ENCODE measurements at places on chromosomes 4 and X. TPM values are rescaled to one million over a fixed set of nuclear protein-coding genes. Genes with fewer than 3 reads are reported as not detected.

DNA sequence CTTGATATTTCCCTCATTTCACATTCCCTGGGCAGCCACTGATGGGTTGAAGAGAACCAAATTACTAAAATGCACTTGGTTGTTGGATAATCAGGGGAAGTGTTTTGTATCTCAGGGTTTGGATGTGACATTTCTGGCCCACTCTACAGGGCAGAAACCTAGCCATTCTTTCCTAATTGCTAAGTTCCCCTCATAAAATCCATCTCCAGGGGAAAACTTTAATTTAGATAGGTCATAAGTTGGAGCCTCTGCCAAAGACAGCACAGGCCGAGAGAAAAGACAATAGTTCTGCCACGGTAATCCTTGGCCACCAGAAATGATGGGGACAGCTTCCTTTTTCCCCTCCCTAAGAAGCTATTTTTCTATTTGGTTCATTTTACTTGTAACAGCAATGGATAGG is 192.7 kb upstream of the C1QTNF7 start:
- DNase-seq, result no peak

GRCh38 chr4:55030589-55030988 is 94.8 kb downstream of the KDR start:
- DNase-seq, result no peak

DNA sequence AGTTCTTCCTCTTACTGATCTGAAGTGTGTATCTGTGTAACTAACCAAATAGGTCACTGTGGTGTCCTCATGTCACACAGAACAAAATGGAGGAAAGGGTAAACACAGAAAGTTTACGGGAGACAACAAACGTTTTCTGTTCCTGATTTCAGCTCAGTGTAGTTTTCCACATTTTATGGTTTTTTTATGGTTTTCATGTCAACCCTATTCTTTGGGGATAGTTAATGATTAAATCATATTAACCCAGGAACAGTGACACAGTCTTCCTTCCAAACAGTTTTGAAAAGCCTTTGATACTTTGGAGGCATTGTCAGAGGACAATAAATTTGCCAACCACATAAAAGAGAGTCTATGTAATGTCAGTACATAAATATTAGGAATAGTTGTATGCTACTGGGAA is 4.2 kb downstream of the LNX1 start:
- no peak for DNase-seq

GRCh38 chr4:41389356-41389755 is 132.6 kb downstream of the UCHL1 start:
- DNase-seq, result no peak

DNA sequence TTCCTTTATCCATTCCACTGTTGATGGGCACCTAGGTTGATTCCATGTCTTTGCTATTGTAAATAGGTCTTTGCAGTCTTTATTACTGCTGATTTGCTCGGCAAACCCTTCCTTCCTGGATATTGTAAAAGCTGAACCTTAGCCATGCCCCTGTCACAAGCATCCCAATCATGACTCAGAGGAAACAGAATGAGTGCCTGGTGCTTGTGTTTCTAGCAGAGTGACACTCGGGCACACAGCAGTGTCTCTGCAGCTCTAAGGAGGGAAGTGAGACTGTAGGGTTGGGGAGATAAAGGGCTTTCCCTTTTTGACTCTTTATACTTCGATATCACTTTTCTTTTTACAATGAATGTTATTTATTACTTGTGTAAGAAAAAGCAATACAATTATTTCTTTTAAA is 83.3 kb downstream of the AKAP4 start:
- no peak for DNase-seq

DNA sequence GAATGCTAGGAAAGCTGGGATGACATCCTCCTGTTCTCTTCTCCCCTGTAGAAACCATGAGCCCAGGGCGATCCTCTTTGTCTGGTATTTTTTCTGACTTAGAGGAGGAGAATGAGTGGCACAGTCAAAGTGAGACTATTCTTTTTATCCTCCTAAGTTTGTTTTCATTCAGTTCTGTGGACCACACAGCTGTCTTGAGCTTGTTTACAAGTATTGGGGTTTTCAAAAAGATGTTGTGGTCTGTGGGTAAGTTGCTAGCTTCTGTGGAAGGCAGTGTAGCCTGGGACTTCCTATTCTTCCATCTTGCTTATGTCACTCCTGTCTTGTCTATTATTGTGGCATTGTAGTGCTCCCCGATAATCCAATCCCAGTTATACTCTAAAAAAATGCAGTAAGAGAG is 223.0 kb downstream of the PAPSS1 start:
- no peak for DNase-seq

DNA sequence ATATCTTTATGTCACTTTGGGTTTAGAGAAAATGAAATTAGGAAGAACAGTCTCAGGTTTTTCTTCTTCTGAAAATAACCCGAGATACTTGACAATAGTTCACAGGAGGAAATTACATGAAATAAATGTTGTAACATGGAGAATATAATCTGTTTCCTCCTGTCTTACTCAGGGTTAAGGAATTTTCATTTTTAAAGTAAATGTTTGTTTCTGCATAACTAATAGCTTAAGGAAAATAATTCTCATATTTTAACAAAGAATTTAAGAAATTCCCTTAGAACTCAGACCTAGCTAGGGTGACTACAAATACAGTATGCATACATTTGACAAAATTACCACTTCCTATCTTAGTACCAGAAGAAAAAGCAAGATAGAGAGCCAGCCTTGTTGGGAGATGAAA is 17.2 kb upstream of the SPRY1 start:
- no peak for DNase-seq

DNA sequence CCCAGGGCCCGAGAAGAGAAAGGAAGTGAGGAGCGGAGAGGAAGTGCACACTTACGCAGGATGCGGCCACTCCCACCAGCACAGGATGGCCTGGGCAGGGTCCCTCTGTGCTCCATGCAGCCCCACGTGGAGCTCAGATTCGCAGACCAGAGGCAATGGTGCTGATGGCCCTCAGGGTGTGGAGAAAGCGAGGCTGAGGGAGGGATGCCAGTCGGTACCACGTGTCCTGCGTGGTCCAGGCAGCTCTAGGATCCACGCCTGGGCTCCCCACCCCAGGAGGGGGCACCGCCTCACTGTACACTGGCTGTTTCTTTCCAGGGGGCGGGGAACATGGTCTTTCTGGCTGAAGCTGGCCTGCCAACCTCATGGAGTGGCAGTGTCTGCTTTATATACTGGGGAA is 241.8 kb downstream of the AFAP1 start:
- no peak for DNase-seq

DNA sequence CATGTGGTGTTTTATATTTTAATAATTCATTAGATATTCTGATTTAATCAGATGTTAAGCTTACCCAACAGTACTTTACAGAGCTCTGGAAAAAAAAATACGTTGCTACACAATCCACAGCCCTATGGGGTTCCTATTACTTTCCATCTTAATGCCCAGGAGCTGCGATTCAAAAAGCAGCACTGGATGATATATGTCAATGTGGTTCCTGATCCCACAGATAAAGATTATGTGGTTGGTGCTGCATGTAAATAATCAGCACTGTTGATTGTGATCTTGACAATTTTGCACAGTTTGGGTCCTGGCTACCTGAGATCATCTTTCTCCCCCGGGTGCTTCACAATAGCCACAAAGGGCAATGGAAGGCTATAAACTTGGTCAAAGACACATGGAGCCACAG is 72.7 kb upstream of the DCLK2 start:
- no peak for DNase-seq

DNA sequence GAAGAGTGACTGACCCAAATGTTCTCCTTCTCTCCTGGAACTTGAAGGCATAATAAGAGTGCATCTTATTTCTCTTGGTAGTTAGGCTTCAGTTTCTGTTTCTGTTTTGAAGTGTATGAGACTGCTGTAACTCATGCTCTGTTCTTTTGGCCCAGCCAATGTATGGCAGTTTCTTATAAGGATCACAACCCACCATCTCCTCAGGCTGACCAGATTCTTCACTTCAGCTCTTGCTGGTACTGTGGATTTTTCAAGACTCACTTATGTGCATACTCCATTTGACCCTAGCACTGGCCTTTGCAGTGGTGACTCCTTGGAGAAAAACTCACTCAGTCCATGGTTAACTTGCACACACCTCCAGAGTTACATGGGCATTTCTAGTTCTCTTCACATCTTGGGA is 9.6 kb upstream of the YTHDC1 start:
- DNase-seq, result no peak

DNA sequence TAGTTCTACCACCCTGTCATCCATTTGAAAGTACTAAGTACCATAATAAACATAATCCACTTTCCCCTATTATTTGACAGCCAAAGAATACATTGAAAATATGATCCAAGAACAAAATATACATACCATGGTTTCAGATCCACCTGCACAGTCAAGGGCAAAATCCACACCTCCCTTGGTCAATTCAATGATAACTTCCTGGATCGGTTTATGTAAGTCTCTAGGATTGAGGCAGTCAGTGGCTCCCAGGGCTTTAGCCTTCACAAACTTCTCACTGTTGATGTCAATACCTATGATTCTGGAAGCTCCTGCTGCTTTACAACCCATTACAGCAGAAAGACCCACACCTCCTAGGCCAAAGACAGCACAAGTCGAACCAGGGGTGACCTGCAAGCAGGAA is 12.7 kb downstream of the ADH4 start:
- DNase-seq, result no peak

GRCh38 chrX:154002215-154002719 is 17.4 kb downstream of the IRAK1 start:
- DNase-seq, result peak; percentile 61

DNA sequence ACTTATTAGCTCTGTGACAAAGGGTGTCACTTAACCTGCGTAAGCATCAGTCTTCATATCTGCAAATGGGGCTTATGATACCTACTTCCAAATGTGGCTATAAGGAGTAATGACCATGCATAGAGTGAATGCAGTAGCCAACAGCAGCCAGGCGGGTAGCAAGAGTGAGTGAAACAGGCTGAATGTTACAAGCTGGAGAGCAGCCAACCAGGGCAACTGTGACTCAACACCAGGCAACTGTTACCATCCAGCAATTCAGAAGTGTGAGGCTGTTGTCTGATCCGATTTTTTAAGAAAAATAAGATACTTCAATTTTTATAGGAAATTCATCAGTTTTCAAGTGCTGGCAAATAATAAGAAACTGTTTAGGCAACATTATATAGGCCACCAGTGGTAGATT is 270.2 kb upstream of the TAPT1 start:
- DNase-seq, result peak; percentile 67

DNA sequence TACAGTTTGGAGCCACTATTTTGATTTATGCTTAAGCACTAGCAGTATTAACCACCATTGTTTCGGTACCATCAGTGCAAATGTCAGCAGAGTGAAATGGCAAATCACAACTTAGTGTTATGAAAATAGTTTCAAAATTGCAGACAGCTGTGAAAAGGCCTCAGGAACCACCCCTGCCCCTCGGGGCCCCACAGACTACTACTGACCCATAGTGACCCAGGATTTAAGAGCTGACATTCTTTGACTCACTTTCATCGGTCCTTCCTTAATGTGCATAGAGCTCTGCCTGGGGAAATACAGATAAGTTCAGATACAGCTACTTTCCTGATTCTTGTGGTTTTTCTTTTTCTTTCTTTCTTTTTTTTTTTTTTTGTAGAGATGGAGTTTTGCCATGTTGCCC is 3.3 kb upstream of the BBS7 start:
- no peak for DNase-seq

SUPT20HL2 gene
- not detected for total RNA-seq

GC gene
- total RNA-seq, result not detected

CPLX1 gene
- not detected for total RNA-seq

WDR45 gene
- total RNA-seq, result 25.3 TPM

CFP gene
- under 0.01 TPM for total RNA-seq

PAK3 gene
- 0.56 TPM for total RNA-seq

DCUN1D4 gene
- 37.8 TPM for total RNA-seq

TGIF2LX gene
- not detected for total RNA-seq

TRIM2 gene
- 52.2 TPM for total RNA-seq

PHOX2B gene
- total RNA-seq, result not detected

BMP2K gene
- total RNA-seq, result 59.7 TPM

RXFP1 gene
- not detected for total RNA-seq

HPSE gene
- 0.28 TPM for total RNA-seq

All from IMR-90 (cell line).